ENCODE measurements at places on chromosomes 2 and 18.
A peak's percentile ranks its signal among the peaks of the same experiment; 100 is the strongest.

GRCh38 chr2:27071990-27072830, 756 bp upstream of the OST4 start:
- no peak for DNase-seq

DNA sequence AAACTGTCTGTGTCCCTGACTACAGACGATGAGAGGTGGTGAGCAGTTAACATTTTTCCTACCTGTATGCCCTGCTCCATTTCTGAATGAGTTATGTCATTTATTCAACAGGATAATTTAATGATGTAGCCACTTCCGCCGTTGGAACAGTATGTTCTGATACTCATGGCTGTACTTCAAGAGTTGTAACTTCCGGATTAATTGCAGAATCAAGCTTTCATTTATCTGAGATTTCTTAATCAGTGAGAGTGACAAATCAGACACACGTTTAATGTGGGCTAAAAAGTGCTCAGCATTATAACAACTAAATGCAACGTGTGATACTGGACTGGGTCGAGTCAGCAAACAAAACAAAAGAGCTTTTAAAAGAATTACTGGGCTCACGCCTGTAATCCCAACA, 107.7 kb downstream of the KCTD1 start:
- DNase-seq = no peak

DNA sequence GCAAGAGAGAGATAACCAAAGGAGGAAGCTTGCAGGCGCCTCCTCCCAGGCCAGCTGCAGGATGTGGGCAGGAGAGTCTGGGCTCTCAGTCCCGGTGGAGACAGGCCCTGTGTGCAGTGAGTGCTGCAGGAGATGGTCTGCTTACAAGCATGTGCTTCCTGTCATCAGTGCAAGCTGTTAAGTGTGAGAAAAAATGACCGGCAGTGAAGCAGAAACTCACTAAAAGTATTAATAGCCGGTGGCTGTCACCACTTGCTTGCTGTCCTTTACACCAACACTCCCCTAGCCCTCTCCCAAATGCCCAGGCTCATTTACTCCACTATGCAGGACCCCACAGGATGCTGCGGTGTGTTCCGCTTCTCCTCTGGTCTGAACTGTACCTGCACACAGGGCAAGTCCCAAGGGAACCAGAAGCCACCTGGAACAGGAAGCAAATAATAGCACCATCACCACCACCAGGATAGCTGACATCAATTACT, 435.6 kb upstream of the HS6ST1 start:
- DNase-seq = no peak

DNA sequence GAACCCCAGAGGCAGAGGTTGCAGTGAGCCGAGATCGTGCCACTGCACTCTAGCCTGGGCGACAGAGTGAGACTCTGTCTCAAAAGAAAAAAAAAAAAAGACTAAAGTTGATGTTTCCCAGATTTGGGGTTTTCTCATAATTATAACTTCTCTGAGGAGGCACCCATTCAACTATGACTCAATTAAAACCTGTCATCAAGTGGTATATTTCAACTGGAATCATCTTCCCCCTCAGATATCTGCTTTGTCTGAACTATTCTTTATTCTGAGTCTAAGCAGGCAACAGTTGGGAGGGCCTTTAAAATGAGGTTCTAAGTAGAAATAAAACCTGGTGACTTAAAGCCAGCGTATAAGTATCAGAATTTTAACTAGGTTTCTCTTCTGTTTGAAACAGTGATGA, 88.5 kb downstream of the PTRHD1 start:
- no peak for DNase-seq

DNA sequence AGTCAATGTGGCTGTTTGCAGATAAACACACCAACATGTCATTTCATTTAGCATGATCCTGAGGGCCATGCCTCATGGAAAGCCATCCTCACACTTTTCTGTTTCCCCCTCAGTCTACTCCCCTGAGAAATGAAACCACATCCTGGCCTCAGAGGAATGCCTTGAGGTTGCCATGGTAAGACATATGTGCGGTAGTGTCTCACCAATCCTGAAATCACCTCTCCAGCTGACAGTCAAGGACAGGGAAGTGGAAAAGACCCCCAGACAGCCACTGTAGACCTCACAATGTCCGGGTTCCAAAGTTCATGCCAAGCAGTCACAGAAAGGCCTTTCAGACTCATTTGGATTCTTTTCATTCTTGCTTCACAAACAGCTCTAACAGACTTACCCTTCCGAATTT, 175.2 kb upstream of the PKDCC start:
- DNase-seq = no peak

GRCh38 chr2:637406-637776, 39.8 kb downstream of the TMEM18 start:
- no peak for DNase-seq

GRCh38 chr2:233807215-233807865, 29.2 kb downstream of the MROH2A start:
- no peak for DNase-seq

DNA sequence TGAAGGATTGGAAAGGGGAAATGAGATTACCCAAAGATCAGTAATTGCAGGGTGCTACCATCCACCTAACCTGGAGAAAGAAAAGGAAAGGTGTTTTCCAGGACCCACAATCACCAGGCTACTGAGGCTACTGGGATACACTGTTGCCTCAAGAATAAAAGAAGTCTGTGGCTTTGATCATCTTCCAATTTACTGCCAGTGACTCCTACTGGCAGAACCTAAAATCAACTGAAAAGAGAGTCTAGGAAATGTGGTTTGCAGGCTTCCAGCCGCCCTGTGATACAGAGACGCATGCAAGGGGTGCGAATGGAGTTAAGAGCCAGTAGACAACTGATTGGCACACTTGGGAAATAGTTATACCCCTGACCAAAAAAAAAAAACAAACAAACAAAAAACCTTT, 16.6 kb upstream of the TTL start:
- DNase-seq = no peak

GRCh38 chr2:31889044-31889443, 121.8 kb downstream of the MEMO1 start:
- no peak for DNase-seq

- no peak for DNase-seq
Observed at GRCh38 chr2:215917953-215918620, 95.3 kb downstream of the MREG start.

DNA sequence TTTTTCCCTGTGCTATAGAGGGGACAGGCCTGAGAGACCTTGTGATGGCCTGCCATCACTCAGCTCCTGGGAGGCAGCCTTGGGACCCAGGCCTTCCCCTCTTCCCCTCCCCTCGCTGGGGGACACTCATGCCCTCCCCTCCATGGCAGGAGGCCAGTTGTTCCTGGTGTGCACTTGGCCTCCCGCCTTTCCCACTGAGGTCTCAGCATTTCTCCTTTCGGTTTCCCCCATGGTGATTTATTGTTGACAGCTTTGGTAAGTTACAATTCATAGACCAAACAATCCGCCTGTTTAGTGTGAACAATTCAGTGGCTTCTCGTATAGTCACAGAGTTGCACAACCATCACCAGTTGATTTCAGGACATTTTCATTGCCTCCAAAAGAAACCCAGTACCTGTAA, 10.2 kb upstream of the CNDP1 start:
- DNase-seq = no peak

DNA sequence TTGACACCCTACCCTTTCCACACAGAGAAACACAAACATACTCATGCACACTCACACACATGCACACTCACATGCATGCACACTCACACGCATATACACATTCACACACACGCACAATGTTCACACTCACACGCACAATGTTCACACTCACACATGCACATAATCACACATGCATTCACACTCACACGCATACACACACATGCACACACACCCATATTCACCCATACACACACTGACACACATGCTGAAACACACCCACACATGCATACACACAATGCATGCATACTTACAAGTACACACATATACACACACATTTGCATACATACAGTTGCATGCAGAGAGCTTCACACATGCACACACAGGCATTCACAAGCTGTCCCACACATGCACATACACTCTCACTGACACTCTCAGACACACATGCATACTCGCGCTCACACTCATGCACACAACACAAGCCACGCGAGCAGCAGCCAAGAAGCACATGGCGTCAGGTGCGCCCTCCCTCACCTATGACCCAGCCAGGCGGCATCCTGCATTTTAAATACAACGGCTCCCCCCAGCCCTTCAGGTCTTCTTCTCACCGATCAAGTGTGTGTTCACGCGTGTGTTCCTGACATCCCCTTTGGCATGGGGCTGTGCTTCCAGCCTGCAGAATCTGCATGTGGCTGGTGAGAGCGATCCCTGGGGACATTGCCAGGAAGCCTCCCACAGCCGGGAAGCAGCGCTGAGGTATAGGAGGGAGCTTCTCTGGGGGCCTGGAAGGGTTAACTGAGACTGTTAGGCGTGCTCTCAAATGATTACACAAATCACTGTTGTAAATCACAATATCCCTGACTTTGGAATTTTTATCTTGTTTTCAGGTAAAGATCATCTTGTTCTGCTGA, 195.1 kb downstream of the RTP5 start:
- DNase-seq = no peak

- DNase-seq = peak; percentile 54
Observed at GRCh38 chr2:231227310-231228162, 29.1 kb downstream of the ARMC9 start.

DNA sequence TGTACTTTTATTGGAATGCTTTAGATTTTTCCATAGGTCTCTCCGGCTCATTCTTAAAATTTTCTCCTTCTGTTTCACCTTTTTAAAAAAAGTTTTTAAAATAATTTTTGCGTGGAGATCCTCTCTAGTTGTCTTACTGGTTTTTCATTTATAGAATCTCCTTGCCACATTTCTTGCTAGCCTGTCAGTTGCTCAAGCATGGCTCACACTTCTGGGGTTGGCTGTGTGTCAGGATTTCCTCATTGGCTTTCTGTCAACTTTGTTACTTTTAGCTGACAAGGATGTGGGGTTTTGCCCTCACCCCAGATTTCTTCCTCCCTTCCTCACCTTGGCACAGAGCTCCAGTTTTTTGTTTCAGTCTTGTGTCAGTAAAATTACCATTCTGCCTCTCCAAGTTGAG, 124.6 kb downstream of the ZNF407 start:
- DNase-seq = no peak

GRCh38 chr2:215812966-215813365, 200.4 kb downstream of the MREG start:
- no peak for DNase-seq

GRCh38 chr18:48949606-48950535, 894 bp downstream of the SMAD7 start:
- no peak for DNase-seq

- no peak for DNase-seq
Observed at GRCh38 chr2:237693291-237693994, 66.1 kb downstream of the LRRFIP1 start.

DNA sequence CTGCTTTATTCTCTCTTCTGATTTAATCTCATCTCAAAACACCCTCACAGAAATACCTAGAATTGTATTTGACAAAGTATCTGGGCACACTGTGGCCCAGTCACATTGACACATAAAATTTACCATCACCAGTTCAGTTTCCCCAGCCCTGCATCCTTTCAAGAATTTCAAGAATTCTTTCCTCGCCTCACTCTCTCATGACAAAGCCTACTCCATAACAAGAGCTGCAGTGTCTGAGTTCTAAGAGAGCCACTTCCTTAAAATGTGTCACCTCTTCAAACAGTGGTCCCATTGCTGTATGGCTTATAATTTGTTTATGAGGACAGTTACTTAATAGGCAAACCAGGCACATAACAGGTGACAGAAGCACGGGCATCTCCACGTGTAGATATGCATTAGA, 90.9 kb upstream of the STK39 start:
- DNase-seq = no peak

GRCh38 chr2:205835923-205836322, 153.6 kb downstream of the NRP2 start:
- no peak for DNase-seq

- DNase-seq = no peak
Observed at GRCh38 chr2:101766871-101767739, 69.6 kb downstream of the MAP4K4 start.

DNA sequence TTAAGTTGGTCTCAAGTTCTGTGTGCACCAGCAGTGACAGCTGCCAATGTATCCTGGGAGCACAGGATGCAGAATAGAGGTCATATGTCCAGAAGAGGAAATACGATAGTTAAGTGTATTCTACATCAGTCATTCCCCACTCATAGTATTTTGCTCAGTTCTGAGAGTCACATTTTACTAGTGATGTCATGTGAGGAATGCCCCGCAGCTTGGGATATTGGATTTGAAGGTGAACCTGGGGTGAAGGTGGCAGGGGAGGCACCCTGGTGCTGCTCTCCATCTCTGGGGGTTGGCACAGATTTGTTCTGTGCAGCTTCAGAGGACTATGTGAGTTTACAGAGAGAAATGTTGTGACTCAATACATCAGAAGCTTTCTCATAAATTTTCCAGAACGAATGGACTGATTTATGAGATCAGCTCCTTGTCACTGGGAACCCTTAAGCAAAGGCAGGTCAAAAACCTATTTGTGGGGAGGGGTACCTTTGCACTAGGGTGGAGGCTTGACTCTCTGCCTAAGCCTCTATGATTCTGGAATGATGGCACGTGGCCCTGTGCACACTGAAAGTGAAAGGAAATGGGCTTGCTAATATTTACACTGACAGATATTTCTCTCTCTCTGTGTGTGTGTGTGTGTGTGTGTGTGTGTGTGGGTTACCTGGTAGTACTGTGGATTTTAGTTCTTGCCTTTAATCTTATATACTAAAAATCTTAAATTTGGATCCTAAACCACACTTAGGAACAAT, 95.9 kb downstream of the NEB start:
- DNase-seq = no peak

- DNase-seq = no peak
Observed at GRCh38 chr2:42386682-42387081, 25.7 kb upstream of the COX7A2L start.

GRCh38 chr2:25313711-25314513, 27.8 kb downstream of the DNMT3A start:
- no peak for DNase-seq

DNA sequence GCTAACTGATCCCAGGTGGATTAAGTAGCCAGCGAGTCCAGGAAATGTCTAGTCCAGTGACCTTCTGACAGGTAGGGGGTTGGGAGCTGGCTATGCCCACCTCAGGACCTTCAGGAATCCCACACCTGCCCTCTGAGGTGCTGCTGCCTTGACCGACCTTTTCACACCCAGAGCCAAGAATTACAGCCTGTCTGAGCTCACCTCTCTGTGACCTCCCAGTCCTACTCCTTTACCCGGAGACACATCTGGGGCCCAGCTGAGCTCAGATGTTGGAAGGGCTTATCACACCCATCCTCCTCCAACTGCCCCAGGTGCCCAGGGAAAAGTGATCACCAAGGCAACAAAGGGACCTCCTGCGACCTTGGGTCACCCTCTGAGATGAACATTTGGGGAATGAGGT, 413.3 kb upstream of the TNP1 start:
- no peak for DNase-seq

DNA sequence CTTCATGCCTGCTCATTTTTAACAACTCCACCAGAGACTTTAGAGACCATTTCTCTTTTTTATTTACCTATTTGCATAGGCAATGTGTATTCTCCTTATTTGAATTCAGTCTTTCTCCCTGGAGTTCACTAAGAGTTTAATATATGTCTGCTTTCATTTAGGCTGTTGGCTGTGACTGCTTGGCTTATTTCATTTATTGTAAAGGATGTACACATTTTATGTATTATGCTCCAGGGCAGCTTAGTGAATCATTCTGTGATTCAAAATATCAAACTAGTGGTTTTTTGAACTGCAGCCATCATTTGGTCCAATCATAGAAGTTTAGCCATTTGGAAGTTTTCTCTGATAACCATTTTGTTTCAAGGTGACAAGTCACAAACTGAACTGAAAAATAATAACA, 229.6 kb downstream of the LPIN1 start:
- no peak for DNase-seq
